ENCODE measurements at places on chromosomes 7 and 10. TPM values are rescaled to one million over a fixed set of nuclear protein-coding genes. Genes with fewer than 3 reads are reported as not detected.

- peak; percentile 16 for DNase-seq
Measured at GRCh38 chr10:66931340-66931948, 5.6 kb downstream of the LRRTM3 start.

The SCIN gene
- total RNA-seq = not detected

DNA sequence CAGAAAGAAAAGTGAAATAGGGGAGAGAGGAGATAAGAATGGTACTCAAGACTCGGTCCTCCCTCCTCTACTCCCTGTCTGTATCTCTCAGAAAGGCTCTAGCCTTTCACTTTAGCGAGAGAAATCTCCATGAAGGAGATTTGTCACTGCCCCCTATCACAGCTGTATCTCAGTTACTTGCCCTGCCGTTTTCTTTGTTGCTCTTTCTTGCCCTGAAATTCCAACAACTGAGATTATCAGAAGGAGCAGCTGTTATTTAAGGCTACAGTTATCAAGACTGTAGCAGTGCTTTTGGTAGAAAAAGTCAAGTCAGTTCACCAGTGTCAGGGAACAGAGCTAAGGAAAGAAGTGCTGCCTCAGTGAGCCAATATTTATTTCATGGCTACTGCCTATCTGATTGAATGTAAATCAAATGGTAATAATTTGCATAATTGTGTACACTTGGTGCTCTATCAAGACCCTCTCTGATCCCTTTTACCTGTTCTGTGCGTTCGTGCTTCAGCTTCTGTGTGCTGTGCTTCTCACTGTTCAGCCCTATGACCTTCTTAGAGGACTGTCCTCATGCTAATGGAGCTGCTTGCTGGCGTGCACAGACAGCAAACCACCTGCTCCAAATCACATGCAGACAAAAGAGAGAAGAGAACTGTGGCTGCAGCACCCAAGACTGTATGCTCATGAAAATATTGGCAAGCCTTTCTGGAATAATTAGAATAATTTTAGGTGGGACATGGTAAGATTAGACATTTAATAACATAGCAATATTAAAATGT lies 180.2 kb upstream of the FAM3C start:
- no peak for DNase-seq

The CASTOR2 gene
- total RNA-seq = 22.3 TPM

The ZNF33A gene
- 18.0 TPM for total RNA-seq

GRCh38 chr7:24595671-24596418 lies 22.6 kb downstream of the PALS2 start:
- no peak for DNase-seq

- DNase-seq = no peak
Measured at GRCh38 chr7:33940503-33940902, 35.2 kb downstream of the BMPER start.

- DNase-seq = no peak
Measured at GRCh38 chr10:28113202-28113601, 114.3 kb upstream of the ODAD2 start.

The HEPACAM2 gene
- total RNA-seq = not detected

The TMEM140 gene
- not detected for total RNA-seq

GRCh38 chr10:77867124-77867719 lies 59.3 kb downstream of the DLG5 start:
- no peak for DNase-seq

The AKR1B1 gene
- total RNA-seq = 108 TPM

GRCh38 chr10:50613150-50613549 lies 10.6 kb downstream of the SGMS1 start:
- DNase-seq = no peak

DNA sequence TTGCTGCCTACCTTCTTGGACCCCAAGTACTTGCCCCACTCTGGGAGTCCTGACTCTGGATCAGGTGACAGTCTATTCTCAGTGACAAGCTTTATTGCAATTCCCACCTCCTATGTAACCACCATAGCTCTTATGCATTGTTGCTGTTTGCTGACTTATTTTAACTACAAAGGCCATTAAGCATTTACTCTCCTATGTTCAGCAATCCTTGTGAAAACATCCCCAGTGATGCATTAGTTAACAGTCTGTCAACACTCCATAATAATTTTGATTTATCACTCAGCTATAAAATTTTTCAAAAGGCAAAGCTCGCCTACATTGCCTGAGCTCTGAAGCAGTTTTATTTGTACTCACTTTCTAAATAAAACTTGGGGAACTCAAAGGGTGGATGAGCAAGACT lies 871.8 kb upstream of the SORCS1 start:
- DNase-seq = no peak

GRCh38 chr7:11203683-11204082 lies 230.0 kb downstream of the PHF14 start:
- DNase-seq = no peak

DNA sequence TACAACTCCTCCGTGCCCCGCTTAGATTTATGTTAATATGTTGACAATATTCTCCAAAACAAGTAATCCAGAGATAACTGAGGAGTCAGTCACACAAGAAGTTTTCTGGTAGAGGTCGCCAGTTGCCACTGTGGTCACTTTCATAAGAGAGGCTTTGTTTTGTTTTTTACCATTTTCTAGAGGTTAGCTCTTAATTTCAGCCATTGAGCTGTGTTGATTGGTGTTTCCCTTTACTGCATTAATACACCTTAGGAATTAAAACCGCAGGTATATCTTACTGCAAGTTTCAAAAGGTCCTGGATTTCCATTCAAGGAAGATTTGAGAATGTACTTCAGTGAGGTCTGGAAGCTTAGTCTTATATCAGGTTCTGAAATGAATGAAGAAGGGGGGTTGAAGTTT lies 3.5 kb downstream of the BMI1 start:
- no peak for DNase-seq

DNA sequence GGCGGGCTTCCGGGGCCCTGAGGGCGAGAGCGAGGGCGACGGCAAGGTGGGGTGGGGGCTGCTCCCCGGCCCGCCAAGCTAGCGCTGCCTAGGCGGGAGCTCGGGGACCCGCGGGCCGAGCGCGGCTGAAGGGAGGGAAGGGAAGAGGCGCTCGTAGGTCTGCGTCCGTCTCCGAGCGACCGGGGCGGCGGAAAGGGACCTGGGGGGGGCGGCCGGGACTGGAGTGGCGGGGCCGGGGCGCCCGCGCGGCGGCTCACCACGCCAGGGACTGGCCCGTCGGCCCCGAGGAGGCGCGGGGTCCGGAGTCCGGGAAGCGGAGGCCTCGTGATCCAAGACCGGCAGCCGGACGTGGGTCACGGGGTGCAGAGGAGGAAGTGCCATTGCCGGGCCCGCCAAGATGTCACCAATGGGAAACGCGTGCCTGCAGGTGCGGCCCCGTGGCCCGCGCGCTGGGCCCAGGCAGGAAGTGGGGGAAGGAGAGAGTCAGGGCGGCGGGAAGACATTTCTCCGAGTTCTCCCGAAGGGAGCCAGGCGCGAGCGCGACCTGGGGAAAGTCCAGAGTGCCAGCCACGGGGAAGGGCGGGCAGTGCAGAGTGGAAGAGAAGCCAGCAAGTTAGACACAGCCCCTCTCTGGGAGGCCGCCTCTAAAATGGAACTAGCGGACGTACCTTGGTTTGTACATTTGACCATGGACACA lies 11.9 kb downstream of the HNRNPF start:
- peak; percentile 95 for DNase-seq

The PILRA gene
- 0.28 TPM for total RNA-seq

DNA sequence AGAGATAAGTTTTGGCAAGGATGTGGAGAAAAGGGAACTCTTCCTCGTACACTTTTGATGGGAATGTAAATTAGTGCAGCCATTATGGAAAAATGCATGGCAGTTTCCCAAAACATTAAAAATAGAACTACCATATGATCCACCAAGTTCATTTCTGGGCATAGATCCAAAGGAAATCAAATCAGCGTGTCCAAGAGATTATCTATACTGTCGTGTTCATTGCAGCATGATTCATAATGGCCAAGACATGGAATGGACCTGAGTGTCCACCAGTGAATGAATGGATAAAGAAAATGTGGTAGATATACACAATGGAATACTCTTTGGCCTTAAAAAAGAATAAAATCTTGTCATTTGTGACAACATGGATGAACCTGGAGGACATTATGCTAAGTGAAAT lies 70.3 kb upstream of the RSU1 start:
- DNase-seq = no peak

- DNase-seq = no peak
Measured at GRCh38 chr7:148814922-148815559, 69.0 kb downstream of the EZH2 start.

The FEZF1 gene
- total RNA-seq = 2.1 TPM

The NEBL gene
- 15.7 TPM for total RNA-seq

The SLC25A40 gene
- 10.7 TPM for total RNA-seq

DNA sequence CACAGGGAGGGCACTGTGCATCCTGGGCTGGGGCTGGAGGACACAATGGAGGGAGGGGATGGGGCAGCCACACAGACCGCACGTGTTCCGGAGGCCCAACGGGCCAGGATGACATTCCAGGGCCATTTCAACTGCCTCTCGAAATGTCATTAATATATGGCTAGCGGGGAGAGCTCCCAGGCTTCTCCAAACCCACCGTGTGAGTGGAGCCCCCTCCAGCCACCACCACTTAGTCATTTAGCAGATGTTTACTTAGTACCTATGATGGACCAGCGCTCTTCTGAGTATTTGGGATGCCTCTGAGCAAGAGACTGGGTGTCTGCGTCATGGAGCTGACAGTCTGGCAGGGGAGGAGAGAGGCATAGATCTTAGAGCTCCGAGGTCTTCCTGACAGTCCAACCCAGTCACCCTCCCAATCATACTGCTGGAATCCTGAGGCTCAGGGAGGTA lies 107.3 kb downstream of the ZMIZ1 start:
- no peak for DNase-seq

- DNase-seq = no peak
Measured at GRCh38 chr10:48678041-48678440, 6.6 kb upstream of the WDFY4 start.

DNA sequence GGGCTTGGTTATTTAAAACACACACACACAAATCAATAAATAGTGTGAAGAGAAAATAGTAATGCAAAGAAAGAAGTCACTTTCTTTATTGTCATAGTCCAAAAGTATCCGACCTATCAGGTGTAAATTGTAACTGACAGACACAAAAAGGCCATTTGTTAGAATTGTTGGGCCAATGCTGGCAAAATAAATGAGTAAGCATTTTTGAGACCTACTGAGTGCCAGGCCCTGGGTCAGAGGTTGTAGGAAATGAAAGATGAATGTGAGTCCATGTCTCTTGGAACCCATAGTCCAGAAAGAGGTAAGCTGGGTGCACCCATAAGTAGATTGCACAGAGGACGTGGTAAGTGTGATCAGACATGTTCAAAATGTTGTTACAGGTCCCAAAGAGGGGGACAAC lies 13.5 kb upstream of the EGR2 start:
- no peak for DNase-seq

DNA sequence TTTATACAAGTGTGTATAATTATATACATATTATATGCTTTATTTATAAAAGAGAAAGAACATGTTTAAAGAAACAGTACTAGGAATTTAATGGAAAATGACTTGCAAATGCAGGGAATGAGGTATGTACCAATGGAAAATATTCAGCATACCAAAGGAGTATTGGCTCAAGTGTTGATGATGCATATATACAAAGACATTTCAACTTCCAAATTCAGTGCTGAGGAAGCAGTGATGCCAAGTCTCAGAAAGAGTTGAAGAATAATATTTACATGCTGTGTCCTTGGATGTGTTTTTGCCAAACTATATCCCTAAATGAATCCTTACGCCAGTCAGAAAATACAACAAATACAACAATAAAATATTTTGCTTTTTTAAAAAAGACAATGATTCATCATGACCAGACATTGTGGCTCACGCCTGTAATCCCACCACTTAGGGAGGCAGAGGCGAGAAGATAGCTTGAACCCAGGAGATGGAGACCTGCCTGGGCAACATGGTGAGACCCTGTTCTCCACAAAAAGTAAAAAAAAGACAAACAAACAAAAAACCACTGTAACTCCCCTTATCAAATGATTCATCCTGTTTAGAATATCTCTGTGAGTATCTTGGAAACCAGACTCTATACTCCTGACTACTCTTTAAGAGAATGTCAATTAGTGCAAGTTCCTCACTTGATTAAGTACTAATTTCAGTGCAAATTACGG lies 157.2 kb downstream of the CHRM2 start:
- DNase-seq = no peak

GRCh38 chr10:44974628-44975430 lies 3.8 kb downstream of the DEPP1 start:
- DNase-seq = peak; percentile 94

DNA sequence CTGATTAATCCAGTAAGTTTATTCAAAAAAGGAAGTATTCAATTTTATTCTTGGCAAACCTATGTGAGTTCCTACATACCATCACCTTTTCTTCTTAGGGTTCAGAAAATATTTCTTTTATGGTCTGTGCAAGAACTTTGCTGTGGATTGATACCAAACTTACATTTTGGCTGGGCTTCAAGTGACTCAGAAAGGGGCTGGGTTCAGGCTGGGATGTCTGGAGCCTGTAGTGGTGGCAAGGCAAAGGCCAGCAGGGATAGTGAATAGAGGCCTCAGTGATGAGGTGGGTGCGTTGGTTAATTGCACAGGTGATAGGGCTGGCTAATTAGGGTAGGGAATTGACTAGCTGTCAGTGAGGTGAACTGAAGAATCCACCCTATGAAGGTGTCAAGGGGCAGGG lies 40.2 kb upstream of the ATXN7L1 start:
- DNase-seq = no peak
